ENCODE measurements at places on chromosomes 2 and 18. TPM values are rescaled to one million over a fixed set of nuclear protein-coding genes. Genes with fewer than 3 reads are reported as not detected.

- no peak for DNase-seq
Observed at GRCh38 chr2:217101972-217102371, 242.1 kb upstream of the TNP1 start.

GRCh38 chr2:55134316-55134706 lies 84.1 kb upstream of the RTN4 start:
- DNase-seq, result no peak

DNA sequence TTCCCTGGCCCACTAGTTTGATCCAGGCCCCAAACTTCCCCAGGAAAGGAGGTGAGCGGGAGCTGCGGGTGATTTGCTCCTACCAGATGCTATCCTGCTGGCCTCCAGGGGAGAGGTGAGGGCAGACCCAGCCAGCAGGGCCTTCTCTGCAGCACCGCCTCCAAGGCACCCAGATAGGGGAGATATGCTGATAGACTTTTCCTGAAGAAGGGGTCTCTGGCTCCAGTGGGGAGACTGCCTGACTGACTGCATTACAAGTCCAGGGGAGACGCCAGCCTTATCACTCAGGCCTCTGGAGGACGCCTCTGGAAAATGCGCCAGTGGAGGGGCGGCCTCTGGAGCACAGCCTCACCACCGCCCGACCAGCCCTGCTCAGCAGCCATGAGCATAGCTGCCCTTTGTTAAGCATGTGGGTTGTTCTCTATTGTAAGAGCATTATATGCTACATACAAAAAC lies 60.6 kb upstream of the SMAD7 start:
- no peak for DNase-seq

DNA sequence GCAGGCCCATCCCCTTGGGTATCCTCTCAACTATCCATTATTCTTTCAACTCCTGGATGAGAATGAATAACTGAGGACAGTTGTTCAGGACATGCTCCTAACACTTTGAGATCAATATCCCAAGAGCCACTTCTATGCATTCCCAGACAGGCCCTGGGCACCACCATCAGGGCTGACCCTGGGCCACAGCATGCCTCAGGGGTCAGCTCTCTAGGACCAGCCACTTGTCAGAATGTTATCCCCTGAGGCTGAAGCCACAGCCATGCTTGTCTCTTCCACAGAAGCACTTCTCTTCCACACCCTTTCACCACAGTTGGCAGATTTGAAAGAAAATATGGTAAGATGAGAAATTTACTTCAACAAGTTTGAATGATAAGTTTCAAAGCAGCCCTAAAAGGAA lies 28.7 kb downstream of the SLC14A1 start:
- no peak for DNase-seq

DNA sequence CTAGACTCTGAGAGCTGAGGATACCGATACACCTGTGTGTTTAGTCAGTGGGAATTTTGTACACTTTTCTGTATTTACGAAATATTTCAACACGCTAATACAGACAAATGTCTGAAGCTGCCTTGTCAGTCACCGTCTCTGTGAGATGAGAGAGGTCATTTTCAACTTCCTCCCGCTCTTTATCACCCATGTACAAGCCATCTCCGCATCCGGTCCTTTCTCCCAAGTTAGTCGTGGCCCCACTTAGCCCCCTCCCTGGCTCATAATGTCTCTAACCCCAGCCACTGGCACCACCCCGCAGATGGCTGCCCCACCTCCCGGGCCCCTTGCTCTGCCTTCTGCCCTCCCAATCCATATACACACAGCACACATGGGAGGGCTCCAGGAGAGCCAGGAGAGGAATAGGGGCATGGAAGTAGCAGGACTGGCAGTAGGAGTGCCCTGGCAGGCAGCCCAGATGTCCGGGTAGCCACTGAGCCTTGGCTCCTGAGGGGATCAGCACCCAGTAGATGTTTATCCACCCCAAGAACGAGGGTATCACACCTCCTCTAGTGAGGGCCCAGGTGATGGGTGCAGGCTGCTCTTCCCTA lies 2.0 kb upstream of the RUFY4 start:
- DNase-seq, result no peak

DNA sequence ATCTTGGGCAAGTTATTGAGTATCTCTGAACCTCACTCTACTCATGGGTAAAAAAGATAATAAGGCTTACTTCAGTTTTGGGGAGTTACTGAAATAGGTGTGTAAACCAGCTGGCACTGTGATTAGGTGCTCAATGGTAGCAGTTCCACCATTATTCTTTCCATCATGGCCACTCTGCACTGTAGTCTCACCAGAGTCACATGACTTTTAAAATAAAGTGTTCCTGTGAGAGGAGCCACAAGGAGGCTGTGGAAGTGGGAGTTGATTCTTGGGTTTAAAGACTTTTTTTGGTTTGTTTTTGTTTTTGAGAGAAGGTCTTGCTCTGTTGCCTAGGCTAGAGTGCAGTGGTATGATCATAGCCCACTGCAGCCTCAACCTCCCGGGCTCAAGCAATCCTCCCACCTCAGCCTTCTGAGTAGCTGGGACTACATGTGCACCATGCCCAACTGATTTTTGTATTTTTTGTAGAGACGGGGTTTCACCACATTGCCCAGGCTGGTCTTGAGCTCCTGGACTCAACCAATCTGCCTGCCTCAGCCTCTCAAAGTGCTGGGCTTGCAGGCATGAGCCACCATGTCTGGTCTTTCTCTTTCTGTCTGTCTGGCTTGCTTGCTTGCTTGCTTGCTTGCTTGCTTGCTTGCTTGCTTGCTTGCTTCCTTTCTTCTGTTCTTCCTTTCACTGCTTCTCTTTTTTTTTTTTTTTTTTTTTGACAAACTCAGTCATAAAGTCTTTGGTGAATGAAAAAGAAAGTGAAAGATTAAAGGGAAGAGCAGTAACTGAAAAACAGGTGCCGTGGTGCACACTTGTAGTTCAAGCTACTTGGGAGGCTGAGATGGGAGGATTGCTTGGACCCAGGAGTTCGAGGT lies 21.2 kb upstream of the ACVR1 start:
- DNase-seq, result no peak

- no peak for DNase-seq
Observed at GRCh38 chr2:234999740-235000425, 48.1 kb downstream of the SH3BP4 start.

- no peak for DNase-seq
Observed at GRCh38 chr18:8365528-8365927, 243.7 kb upstream of the RAB12 start.

- peak; percentile 43 for DNase-seq
Observed at GRCh38 chr2:10405448-10405847, 42.7 kb downstream of the ODC1 start.

GRCh38 chr18:2984703-2985261 lies 28.2 kb downstream of the LPIN2 start:
- no peak for DNase-seq

- no peak for DNase-seq
Observed at GRCh38 chr2:193693758-193694157, 1499.0 kb upstream of the TMEFF2 start.

- no peak for DNase-seq
Observed at GRCh38 chr18:52175406-52175805, 164.6 kb upstream of the DCC start.

GRCh38 chr2:218970894-218971293 lies 11.4 kb downstream of the CDK5R2 start:
- no peak for DNase-seq

DNA sequence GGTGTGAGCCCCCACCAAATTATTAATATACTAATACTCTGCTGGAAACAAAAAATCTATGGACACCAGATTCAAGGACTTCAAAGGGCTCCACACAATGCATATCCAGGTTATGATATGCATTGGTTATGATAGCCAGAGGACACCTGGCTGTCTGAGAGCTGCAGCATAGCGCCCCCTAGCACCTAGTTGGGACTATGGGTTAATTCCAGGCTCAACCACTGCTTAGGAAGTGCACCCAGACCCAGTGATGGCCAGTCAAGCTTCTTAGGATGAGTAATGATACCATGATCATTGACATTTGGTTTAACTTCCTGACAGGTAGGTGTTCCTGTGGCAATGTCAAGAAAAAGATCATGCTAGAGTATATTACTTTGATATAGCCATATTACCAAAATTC lies 3.8 kb upstream of the FRZB start:
- no peak for DNase-seq

DNA sequence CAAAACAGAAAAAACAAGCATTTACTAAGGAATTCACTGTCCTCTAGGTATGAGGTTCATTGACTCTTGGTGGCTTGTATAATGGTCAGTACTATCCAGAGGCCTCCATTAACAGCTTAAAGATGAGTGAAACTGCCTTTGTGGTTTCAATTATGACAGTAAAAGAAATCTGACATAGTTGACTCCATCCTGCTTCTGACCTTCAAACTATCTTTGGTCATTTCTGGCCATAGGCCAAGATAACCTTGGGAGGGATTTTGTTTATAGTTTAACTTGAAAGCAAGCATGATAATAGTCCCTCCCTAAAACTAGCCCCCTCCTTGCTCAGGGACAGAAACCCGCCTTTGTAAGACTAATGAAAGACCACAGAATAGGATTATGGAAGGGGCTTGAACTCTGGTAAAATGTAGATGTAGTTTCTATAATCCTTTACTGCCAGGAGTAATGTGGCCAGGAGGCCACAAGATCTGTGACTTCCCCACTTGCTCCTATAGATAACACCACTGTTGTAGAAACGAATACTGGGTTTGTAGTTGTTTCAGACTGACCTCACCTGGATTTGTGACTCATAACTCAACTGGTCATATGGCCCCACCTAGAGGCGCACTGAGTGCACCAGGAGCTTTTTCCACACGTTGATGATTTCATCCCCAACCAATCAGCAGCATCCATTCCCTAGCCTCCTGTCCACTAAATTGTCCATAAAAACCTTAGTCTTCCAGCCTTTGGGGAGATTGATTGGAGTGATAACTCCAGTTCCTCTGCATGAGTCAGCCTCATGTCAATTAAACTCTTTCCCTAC lies 8.6 kb upstream of the PLEKHM3 start:
- DNase-seq, result no peak

DNA sequence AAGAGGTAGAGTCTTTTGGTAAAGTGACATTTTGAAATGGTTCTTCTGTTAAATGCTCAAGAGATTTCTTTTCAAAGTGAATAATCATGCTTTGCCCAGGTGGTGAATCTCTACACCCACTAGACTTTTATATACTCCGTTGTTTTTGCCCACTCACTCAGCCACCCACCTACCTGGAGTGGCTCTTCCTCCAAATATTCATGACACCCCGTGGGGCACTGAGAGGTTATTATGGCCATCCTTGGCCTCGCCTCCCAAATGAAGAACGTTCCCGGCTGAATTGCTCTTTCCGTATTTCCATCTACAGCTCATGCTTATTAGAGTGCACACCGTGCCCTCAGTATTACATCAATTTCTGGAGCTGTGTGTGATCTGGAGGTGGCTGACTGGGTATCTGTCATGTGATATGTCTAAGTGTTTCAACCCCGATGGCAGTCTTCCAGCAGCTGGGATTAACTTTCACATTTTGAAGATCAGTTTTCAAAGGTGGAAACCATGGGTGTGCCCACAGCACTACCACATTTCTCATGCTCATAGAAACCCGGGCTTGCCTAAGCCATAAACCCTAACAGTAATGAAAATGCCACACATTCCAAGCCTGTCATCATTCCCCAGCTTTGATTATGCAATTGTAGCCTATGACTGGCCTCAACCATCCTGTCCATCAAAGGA lies 406.6 kb upstream of the MMADHC start:
- no peak for DNase-seq

GRCh38 chr2:173652767-173653431 lies 298.2 kb downstream of the CDCA7 start:
- no peak for DNase-seq

- no peak for DNase-seq
Observed at GRCh38 chr2:120320318-120320851, 25.6 kb upstream of the INHBB start.

GRCh38 chr2:120738117-120738516 lies 2.4 kb downstream of the GLI2 start:
- no peak for DNase-seq

DNA sequence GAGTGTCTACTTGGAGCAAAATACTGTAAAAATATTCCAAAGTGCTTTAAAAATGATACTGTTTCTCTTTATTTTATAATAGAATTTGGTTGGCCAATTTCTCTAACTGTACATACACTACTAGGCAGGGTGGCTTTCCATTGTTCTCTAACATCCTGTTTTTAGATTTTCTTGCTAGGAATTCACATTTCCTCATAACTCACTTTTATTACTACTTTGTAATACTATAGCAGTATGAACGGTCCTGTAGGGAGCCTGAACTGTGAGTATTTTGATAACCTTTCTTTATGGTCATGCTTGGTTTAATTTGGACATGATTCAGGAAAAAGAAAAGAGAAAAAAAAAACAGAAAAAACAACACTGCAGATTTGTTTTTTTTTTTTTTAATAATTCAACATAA lies 37.8 kb downstream of the GCG start:
- no peak for DNase-seq

GRCh38 chr2:158907926-158908456 lies 60.4 kb upstream of the TANC1 start:
- no peak for DNase-seq

DNA sequence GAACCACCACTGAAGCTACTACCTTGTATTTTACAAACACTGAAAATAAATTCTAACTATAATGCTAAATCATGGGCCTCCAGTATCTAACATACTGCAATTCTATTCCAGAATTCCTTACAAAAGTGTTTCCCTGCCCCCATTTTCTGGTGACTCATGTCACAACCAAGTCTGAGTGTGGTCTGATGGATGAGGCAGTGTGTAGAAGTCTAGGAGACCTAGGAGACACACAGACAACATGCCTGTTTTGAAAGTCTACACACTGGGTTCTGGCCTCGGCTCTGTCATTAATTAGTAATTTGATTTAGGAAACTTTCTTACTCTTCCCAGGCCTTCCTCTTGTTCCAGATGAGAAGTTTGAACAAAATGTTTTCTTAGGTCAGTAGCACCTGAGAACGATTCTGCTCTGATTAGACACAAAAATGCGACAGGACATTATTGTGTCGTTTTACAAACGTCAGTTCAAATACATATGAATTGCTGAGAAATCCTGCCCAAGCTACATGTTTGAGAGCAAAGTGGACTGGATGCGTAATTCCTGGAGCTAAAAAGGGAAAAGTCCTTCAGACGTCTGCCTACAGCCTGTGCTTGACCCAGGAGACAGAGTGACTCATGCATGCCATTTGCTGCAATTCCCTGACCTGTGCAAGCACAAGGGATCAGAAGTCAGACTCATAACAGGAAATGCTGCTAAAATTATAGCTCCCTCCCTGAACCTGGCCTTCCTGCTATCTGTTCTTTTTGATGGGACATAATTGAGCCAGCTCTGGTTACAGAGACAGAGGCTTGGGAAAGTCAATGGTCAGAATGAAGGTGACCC lies 494.4 kb downstream of the SOX11 start:
- no peak for DNase-seq

The ACMSD gene
- 0.76 TPM for polyA plus RNA-seq

The NAT8 gene
- polyA plus RNA-seq, result 0.28 TPM

The STRADB gene
- polyA plus RNA-seq, result 58.5 TPM

The PIK3C3 gene
- not detected for polyA plus RNA-seq

The CTNNA2 gene
- 1.0 TPM for polyA plus RNA-seq

The UPP2 gene
- not detected for polyA plus RNA-seq

The TSN gene
- polyA plus RNA-seq, result 47.3 TPM
